CD8-positive, alpha-beta memory T cell (primary cell): ENCODE measurements at places on chromosomes 13 and 19. TPM values are rescaled to one million over a fixed set of nuclear protein-coding genes. Genes with fewer than 3 reads are reported as not detected.
A peak's percentile ranks its signal among the peaks of the same experiment; 100 is the strongest.

DNA sequence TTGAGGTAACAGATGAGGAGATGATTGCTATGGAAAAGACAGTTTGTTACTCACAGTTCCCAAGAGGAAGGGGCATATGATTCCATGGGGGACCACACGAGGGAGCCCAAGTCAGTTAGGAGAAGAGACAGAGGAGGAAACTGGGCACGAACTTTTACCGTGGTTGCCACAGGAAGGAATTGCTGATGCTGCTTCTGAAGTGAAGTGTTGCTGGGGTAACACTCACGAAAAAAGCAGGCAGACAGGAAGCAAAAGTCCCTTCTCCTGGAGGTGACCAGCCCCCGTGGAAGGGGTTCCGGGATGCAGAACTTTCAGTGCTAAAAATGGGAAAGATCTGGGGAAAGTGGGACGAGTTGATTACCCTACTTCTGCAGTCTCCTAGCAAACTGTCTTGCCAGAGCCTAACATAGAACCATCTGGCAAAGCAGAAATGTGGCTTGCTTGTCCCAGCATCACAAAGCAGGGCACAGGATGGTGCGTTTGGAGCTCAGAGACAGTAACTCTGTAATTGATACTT, 35.4 kb upstream of the MAP3K10 start:
- no peak for DNase-seq

Gene CRB3
- 0.88 TPM for total RNA-seq

Gene FLT3
- 0.07 TPM for total RNA-seq

DNA sequence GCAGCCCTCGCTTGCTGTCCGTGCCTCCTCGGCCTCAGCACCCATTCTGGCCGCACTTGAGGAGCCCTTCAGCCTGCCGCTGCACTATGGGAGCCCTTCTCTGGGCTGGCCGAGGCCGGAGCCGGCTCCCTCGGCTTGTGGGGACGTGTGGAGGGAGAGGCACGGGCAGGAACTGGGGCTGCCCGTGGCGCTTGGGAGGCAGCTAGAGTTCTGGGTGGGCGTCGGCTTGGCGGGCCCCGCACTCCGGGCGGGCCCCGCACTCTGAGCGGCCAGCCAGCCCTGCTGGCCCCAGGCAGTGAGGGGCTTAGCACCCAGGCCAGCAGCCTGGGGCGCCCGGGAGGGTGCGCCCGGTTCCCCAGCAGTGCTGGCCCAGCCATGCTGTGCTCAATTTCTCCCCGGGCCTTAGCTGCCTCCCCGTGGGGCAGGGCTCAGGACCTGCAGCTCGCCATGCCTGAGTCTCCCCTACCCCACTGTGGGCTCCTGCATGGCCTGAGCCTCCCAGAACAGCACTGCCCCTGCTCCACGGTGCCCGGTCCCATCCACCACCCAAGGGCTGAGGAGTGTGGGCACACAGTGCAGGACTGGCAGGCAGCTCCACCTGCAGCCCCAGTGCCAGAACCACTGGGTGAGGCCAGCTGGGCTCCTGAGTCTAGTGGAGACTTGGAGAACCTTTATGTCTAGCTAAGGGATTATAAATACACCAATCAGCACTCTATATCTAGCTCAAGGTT, 240.0 kb upstream of the PRR20A start:
- no peak for DNase-seq

Gene PSG6
- total RNA-seq, result not detected

GRCh38 chr13:79503473-79504017, 22.6 kb downstream of the NDFIP2 start:
- DNase-seq, result no peak

DNA sequence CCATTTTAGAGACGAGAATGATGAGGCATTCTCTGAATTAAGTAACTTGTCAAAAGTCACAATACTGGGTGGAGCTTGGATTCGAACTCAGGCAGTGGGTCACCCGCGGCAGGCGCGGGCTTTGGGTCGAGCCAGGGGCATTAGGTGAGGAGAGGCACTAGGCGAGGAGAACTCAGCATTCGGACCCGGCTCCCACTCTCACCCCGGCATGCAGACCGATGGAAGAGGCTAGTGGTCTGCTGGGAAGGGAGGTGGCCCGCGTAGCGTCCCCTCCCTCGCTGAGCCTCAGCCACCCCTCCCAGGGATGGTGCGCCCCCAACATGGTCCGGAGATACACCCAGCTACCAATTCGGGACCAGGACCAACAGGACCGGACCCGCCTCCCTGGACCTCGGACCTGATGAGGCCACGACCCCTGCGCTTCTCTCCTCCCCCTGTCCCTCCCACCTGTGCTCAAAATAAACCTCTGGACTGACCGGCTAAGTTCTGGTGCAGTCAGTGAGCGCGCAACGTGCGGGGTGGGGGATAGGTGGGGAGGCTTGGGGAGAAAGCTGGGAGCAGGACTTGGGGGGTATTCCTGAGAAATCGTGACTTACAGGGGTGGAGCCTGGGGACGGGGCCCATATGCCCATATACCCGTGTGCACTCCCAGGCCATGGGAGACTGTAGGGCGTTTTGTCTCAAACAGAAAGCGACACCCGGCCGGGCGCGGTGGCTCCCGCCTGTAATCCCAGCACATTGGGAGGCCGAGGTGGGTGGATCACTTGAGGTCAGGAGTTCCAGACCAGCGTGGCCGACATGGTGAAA, 1.3 kb upstream of the SNAPC2 start:
- no peak for DNase-seq

Gene CGB8
- not detected for total RNA-seq

DNA sequence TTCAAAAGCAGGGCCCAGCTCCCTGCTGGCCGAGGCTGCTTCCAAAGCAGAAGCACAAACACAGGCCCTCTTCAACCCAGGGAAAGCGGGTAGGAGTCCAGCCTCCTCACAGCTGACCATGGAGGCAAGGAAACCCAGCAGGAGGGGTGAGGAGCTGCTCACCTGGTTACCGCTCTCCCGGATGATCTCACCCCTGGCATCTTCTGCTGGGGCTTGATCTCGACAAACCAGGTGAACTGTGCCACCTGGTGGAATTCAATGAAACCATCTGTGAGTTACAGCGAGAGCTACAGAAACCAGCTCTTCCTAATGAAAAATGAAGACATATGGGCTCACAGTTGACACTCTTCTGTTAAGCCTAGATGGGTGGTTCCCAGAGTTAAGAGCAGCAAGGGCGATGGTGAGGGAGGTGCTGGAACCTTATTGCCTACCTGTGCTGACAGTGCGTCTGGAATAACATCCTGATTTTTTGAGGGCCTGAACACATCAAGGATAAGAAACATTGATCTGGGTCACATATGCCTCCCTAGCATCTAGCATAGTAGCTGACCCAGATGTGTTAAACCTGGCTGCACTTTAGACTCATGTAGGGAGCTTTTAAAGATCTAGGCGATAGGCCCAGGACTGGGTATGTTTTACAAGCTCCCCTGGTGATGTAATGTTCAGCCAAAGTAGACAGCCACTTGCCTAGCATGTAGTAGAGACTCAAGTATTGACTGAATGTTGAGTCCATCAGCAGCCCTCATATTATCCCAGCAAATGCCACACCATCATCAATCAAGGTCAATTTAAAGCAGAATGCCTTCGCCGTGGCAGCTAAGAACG, 6.1 kb downstream of the DHRS12 start:
- DNase-seq, result peak; percentile 59

DNA sequence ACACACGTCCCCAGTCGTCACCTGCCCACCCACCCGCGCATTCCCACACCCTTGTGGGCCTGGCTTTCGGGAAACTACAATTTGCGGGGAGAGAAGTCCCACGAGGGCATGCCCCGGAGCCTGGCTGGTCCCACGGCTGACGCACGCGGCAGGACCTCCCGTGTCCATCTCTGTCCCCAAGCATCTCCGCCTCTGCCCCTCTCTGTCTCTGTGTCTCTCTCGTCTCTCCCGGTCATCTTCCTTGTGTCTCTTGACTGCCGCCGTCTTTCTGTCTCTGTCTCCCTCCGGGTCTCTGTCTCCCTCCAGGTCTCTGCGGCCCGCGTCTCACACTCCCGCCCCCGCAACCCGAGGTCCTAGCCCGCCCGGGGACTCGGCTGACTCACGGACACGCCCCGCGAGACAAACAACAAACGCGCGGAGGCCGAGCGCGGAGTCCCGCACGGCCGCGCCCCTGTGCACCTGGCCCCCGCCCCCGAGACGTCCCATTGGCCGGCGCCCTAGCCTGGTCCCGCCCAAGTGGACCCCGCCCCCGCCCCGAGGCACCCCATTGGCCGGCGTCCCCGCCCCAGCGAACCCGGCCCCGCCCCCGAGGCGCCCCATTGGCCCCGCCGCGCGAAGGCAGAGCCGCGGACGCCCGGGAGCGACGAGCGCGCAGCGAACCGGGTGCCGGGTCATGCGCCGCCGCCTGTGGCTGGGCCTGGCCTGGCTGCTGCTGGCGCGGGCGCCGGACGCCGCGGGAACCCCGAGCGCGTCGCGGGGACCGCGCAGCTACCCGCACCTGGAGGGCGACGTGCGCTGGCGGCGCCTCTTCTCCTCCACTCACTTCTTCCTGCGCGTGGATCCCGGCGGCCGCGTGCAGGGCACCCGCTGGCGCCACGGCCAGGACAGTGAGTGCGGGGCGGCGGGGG, at the start of gene FGF22:
FGF22 (plus strand) TSS at position 627 of the 908 bp plus-strand sequence; CDS start at position 674, 47 bp downstream.
- DNase-seq, result peak; percentile 88
